ENCODE measurements at places on chromosomes 5 and 9.

GRCh38 chr9:214648-215493 lies at the start of gene DOCK8:
Gene DOCK8 (plus strand): TSS chr9:214865. CDS start chr9:214977, 112 bp downstream.
- DNase-seq, result no peak

- DNase-seq, result no peak
These were observed 129.8 kb downstream of the FGF18 start for GRCh38 chr5:171549274-171549673.

- DNase-seq, result peak; percentile 48
These were observed 14.1 kb upstream of the LRRC19 start for GRCh38 chr9:27019589-27019988.

DNA sequence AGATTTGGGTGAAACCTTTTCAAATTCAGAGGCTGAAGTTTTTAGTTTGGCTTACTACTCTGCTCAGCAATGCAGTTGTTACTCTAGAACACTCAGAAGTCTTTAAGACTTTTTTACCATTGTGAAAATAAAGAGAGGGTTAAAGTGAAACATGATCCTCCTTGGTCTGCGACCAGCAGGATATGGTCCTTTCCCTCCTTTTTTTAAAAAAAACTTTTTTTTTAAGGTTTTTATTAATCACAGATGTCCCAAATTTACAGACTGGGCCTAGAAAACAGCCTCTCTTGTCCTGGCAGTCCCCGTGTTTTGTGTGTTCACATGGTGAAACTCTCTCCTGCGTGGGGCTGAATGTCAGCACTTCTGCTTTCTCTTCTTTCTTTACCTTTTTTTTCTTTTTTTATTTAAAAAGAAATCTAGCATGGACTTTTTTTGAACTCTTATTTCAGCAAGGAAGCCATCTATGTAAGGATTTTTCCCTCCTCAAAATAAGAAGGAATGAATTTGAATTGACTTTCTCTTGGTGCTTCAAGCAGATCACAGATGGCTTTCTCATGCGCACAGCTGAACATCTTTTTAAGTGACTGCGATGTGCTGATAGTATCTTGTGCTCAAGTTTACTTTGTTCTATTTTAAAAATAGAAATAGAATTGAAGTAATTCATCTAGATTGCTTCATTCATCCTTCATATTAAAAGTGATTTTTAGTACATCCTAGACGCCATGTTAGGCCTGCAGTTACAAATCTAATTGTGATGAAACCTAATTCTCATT lies 128.7 kb upstream of the OTULINL start:
- peak; percentile 74 for DNase-seq

- DNase-seq, result no peak
These were observed 159.4 kb downstream of the CD180 start for GRCh38 chr5:67037171-67037570.

GRCh38 chr5:26023361-26023760 lies 1015.0 kb downstream of the CDH9 start:
- no peak for DNase-seq

GRCh38 chr9:76866689-76867088 lies 39.2 kb downstream of the PRUNE2 start:
- DNase-seq, result peak; percentile 96

- peak; percentile 16 for DNase-seq
These were observed 28.8 kb upstream of the CDC23 start for GRCh38 chr5:138241688-138242571.

DNA sequence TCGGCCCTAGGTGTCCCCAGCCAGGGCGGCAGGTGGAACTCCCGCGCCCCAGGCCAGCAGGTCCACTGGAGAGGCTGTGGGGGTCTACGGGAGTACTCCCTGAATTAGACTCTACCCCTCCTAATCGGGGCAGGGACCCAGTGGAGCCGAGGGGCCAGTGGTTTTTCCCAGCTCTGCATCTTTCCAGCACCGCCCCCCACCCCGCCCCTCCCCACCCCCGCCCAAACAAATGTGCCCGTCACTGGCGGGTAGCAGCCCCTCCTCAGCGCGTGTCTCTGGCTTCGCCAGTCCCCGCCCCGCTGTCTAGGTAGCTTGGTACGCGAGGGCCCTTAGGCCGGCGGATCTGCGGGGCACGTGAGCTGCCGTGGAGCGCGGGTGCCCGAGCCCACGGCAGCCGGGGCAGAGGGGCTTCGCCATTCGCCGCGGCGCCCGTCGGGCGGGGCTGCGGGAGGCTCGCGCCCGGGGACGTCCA lies 7.0 kb downstream of the UNC5A start:
- DNase-seq, result no peak

DNA sequence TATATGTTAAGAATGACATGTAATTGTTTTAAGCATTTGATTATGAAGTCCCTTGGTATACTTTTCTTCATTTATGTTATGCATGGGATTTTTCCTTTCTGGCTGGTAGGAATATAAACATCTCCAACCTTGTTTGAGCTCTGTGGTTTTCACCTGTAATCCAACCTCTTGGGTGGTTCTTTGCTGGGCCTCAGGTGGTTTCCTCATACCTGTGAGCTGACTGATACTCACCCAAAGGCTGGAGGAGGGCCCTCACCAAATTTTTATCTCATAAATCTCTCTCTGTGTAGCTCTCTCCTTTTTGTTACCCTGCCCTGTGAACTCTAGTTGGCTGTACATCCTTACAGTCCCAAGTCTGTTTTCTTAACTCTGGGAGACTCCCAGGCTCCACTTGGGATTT lies 39.8 kb upstream of the C6 start:
- no peak for DNase-seq

DNA sequence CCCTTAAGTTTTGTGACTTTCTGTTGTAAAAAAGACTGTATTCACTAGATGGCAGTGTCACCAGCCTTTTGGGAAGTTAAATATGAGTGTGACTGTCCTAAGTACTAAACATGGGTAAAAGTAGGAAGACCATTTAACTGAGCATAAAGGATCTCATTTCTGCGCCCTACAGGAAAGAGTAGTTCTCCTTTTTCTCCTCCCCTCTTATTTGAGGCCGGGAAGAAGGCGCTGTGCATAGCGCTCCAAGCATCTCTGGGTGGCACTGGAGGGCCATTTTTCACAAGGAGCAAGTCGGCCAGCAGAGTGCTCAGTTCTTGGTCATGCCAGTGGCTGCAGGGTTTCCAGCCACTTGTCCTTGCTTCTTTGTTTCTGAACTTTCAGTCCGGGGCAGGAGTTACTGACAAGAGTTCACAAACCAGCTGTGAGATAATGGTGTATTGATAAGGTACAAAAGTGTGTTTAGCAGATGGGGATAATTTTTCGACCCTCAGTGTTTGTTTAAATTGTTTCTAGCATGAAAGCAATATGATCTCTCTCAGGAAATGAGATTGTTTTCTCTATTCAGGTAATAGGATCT lies 227.6 kb upstream of the DMRT1 start:
- peak; percentile 94 for DNase-seq

DNA sequence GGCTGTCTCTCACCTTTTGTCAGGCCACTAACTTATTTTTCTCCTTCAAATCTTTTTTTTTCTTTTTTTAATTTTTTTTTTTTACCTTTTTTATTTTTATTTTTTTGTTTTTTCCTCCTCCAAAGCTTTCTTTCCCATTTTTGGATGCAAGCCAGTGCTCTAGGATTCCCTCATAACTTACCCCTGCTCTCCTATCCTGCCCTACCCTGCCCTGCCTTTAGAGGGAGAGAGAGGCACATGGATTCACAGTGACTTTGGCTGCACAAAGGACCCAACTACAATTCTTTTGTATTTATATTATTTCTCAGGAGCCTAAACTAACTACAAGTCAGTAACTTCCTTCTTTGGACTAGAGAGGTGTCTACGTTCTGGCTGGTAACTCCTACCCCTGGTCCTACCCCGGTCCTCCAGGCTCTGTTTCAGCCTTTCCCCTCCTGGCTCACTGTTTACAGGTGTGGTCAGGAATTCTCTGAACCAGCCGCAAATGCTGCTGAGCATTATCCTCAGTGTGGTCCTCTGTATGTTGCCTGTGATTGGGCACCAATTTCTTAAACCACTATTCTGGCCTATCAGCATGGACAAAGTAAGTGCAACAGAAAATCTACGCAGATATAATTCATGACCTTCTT lies 8.4 kb upstream of the RUSC2 start:
- DNase-seq, result peak; percentile 57

- DNase-seq, result peak; percentile 10
These were observed 1466.0 kb upstream of the C9orf72 start for GRCh38 chr9:29039258-29039657.

- DNase-seq, result no peak
These were observed 274.2 kb upstream of the DAB2 start for GRCh38 chr5:39698838-39699560.

DNA sequence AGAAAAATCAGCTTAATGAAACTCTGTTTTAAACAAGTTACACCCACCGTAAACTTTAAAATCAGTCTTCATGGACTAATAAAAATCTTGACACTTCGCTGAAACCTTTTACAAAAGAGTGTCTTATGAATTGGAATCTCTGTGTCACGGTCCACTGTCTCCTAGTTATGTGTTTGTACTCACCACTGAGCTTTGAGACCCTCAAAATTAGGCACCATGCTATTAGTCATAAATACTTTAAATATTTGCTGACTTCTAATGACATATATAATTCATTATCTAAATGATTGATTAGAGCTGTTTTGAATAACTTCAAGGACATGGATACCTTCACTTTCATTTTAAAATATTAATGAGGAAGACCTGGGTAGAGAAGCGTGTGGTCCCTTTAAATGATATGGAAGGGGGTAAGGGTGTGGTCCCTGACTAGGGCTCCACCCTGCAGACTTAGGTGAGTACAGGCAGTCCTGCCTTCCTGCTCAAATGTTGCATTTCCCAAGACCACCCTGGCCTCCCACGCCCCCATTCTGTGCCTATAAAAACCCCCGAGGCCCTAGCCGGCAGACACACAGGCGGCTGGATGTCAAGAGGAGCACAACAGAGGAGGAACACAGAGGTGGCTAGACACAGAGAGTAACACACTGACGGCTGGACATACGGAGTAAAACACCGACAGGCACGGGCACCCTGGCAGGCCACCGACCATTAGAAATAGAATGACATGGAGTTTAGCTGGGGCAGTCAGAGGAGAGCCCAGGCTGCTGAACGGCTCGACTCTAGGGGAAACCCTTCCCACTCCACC lies 179.0 kb upstream of the CDH9 start:
- no peak for DNase-seq

- DNase-seq, result no peak
These were observed 46.9 kb downstream of the RAB14 start for GRCh38 chr9:121154782-121155181.

- DNase-seq, result no peak
These were observed 46.8 kb upstream of the DHFR start for GRCh38 chr5:80701597-80701996.

- no peak for DNase-seq
These were observed 80.2 kb upstream of the IL12B start for GRCh38 chr5:159410480-159410879.

DNA sequence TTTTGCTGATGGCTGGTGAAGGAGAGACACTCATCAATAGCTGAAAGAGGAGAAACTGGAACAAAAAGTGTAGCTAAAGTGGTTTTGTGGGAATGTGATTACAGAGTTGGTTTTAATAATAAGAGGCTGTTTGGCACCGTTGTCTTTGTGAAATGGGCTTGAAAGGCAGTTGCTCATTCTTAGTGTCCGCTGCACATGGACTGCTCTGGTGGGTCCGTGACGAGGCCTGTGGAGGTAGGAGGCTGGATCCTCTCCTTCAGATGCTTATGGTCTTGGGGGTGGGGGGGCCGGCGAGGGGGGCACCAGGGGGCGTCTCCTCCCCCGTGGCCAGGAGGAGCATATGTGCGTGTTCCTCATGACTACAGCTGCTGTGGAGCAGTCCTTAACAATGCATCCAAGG lies 29.8 kb downstream of the FUBP3 start:
- DNase-seq, result no peak

GRCh38 chr5:136619556-136619955 lies 254.2 kb upstream of the TRPC7 start:
- DNase-seq, result no peak

- no peak for DNase-seq
These were observed 114.3 kb downstream of the SLC1A3 start for GRCh38 chr5:36720688-36721087.

- DNase-seq, result peak; percentile 82
These were observed 97.1 kb downstream of the ENC1 start for GRCh38 chr5:74543162-74543995.

DNA sequence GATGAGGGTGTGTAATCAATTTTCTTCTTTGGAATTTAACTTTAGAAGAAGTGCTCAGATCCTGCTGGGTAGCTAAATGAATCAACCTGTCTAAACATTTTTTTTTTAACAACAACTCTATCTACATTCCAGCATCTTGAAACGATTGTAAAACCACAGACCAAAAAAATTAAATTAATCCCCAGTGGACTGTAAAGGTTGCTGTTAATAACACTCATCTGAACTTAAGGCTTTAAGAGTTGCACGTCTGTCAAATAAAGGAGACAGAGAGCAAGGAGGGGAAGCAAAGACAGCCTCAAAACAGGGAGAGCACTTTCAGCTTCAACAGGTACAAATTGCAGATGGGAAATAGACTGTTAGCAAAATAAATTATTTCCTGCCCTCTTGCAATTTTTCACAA lies 548.5 kb downstream of the DTWD2 start:
- peak; percentile 24 for DNase-seq

- no peak for DNase-seq
These were observed 140.2 kb downstream of the WDR70 start for GRCh38 chr5:37519304-37519703.

DNA sequence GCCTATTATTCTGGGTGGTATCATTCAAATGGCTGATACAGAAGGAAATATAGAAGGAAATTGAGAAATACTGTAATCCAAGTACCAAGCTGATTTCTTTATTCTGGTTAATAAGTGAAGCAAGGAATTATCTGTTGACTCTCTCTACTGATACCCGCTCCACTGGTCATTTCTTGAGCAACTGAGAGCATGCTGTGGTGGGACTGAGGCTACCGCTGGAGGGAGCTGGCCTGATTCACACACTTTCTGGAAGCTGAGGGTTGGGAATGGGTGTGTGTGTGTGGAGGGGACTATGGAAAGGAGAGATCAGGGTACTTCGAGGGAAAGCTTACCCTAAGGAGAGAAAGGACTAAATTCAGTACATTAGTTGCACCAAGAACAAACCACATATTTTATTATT lies 104.1 kb downstream of the UGCG start:
- DNase-seq, result no peak

DNA sequence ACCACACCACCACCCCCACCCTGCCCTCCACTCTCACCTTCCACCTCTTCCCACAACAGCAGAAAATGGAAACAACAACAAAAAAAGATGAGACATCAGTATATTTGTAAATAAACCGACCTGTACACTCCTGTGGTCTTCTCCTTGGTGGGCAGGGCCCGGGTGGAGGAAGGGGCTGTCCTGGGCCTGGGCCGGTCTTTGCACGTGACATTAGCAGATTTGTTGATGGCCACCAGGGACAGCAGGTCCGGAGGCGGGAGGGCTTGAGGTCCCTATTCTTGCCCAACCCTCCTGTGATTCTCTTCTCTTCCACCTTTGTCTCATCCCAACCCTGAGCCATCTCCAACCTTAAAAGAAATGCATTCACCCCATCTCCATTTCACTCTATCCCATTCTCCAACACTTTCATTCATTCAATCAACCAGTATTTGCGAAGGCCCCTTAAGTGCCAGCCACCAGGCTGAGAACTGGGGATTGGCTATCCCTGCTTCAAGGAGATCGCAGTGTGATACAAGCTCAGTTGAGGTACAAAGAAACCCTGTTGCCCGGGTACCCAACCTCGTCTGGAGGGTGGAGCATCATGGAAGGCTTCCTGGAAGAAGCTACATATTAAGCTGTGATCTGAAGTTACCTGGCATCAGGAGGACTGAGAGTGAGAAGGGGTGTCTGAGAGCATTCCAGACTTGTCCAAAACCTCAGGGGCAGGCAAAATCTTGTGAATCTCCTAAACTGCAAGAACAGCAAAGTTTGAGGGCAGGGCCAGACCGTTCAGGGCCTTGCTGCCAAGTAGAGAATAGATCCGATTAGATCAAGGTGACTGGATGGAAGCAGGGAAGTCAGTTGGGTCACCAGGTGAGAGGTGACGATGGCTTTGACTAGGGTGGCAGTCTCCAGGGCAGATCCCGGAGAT lies 87.4 kb downstream of the LMX1B start:
- no peak for DNase-seq

Data from foreskin fibroblast (primary cell).